ENCODE measurements at places on chromosomes 2 and 18.

- no peak for DNase-seq
Measured at GRCh38 chr2:128692895-128693742, 374.5 kb upstream of the HS6ST1 start.

DNA sequence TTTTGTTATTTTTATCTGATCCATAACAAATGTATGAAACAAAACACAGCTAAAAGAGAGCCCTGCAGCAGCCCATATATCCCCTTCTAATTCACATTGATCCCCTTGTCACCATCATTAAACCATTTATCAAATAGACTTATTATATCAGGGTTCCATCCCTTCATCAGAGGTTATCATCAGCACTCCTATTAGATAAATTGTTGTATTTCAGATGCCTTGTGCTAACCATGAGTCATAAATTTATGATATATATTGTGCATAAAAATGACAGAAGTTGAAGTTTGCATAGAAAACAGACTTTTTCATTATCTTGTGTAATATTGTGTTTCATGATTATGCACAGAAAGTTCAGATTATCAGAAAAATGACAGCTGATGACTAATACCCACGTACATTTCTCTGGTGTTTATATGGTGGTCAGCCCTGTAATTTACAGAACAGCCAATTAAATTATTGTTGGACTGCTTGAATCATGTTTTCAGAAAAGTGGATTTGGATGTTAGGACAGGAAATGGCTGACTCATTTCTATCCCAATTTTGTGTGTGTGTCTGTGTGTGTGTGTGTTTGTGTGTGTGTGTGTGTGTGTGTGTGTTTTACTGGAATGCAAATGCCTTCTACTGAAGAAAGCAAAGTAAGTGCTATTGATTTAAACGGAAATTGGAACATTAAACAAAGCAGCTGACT, 80.9 kb downstream of the PPP1R1C start:
- no peak for DNase-seq

GRCh38 chr2:169663247-169663646, 31.0 kb downstream of the CFAP210 start:
- no peak for DNase-seq

- no peak for DNase-seq
Measured at GRCh38 chr2:105783151-105783738, 38.5 kb downstream of the NCK2 start.

DNA sequence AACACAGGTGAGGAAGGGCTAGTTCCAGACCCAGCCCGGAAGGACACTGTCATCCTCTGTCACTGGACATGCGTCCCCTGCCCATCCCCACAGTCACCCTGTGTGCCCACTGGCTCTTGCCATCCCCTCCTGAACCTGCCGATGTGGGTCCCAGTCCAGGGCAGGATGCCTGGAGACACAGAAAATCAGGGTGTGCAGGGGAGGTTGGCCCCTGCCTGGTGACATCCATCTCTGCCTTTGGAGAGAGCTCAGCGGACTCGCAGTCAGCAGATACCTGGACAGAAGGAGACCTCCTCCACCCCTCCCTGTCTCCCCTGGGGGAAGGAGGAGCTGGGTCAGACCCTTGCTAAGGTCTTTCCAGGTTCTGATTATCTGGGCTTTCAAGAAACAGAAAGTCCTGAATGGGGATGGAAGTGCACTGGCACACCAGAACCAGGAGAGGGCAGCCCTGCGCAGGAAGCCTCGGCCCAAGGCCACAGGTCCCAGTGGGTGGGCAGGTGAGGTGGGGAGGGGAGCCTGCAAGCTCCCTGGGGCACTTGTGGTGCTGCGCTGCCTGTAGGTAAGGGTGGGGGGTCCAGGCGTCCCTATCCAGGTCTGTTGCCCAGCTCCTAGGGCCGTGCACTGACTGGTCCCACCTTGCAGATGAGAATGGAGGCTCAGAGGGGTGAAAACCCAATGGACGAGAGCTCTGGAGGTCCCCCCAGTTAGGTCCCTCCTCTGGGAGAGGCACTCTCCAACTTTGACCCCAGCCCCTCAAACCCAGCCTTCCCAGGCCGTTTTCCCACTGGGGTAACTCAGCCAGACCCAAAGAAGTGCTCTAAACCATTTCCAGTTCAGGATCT, 9.7 kb upstream of the OTOS start:
- peak; percentile 32 for DNase-seq

- no peak for DNase-seq
Measured at GRCh38 chr18:23226391-23226790, 91.1 kb downstream of the CABLES1 start.

DNA sequence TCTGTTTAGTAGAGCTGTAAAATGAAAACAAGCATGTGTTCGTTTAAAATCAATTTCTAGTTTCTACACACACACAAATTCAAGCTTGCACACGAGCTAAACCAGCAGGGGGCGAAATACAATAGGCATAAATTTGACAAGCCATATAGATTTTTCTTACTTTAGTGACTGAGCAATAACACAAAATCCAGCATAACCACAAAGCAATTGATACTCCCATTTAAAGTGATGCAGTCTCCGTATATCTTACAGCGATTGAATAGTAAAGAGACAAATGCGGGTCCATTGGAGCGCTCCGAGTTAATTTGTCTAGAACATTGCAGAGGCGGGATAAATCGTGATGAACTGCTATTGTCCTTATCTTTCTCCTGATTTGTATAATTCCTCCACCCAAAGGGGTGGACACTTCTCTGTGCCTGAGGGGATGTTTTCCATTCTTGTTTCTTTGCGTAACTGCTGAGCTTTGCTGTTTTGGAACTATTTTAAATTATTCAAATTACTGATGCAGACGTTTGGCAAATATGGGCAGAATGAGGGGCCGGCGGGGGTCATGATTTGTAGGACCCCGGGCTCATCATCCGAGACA, 1.2 kb upstream of the AFTPH start:
- peak; percentile 66 for DNase-seq

GRCh38 chr18:75220551-75221355, 10.2 kb downstream of the TSHZ1 start:
- no peak for DNase-seq

DNA sequence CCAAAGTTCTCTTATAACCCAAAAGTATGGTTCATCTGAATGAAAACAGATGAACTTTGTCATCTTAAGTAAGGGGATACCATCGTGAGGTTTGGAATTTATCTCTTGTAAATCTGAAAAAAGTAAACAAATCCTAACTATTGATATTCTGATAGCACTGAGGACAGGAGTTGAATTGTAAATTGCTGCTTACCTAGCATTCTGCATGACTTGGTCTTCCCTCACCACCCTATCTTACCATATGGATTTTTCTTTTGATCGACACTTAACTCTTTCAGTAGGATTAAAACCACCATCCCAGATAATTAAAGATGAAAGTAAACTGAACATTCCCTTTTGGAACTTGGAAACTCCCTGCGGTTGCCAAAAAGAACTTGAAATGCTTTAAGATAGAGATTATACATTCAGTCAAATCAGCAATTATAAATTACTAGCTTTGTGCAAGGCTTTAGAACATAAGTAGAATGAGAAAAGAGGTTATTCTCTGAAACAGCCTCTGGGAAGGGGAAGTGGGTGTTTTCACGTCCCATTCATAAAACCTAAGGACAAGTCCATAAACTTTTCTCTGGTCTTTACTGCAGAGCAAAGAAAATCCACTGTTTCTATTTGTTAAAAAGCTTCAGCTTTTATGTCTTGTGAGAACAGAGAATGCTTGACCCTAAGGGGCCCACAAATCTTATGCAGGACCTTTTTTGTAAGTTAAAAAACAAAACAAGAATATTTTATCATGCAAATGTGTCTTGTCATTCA, 49.7 kb upstream of the ZNF397 start:
- DNase-seq = no peak

- no peak for DNase-seq
Measured at GRCh38 chr2:120528051-120528692, 182.2 kb downstream of the INHBB start.

DNA sequence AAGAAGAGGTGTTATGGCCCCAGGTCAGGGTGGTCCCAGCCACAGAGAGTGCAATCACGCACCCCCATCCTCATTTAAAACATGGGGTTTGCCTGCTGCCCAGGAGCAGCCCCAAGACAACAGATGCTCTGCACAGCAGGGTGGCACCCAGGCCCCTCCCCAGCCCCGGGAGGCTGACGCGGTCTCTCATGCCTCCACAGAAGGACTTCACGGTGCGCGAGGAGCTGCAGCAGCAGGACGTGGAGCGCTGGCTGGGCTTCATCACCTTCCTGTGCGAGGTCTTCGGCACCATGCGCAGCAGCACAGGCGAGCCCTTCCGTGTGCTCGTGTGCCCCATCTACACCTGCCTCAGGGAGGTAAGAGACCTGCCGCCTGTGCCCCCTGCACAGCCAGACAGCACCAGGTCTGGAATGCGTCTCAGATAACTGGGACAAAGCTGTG, 133.7 kb downstream of the SMAD7 start:
- DNase-seq = no peak

DNA sequence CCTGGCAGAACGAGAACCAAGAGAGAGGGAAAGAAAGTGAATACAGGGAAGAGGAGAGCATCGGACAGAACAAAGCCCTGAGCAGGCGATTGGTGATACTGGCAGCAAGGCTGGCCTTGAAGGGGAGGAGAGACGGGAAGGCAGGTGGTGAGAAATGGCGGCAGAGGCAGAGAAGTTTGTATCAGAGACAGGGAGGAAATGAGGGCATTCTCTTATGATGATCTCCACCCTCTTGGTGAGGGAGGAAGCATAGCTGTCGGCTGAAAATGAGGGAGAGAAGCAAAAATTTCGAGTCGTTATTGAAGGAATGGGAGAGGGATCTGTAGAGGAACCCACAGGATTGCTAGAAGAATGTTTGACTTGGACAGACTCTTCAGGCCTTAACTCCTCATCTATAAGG, 80.6 kb downstream of the CLIP4 start:
- no peak for DNase-seq

GRCh38 chr2:234488913-234489451, 7.9 kb downstream of the ARL4C start:
- peak; percentile 70 for DNase-seq

GRCh38 chr2:223027442-223027841, 24.5 kb upstream of the KCNE4 start:
- DNase-seq = no peak

DNA sequence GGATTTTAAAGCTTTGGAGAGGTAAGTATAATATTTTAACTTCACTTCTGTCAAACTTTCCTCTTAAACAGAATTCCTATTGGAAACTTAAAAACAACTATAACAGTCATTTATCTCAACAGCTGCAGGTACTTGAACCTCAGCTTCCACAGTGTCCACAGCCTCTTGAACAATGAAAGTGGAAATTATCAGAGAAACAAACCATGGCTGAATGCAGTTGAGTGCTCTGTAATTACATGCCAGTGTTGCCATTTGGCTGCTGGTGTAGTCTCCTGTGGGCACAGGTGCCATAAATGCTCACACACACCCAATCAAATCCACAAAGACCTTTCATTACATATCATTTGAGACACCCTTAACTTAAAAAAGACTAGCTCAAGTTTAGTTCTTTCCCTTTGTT, 125.1 kb downstream of the CPS1 start:
- DNase-seq = no peak

DNA sequence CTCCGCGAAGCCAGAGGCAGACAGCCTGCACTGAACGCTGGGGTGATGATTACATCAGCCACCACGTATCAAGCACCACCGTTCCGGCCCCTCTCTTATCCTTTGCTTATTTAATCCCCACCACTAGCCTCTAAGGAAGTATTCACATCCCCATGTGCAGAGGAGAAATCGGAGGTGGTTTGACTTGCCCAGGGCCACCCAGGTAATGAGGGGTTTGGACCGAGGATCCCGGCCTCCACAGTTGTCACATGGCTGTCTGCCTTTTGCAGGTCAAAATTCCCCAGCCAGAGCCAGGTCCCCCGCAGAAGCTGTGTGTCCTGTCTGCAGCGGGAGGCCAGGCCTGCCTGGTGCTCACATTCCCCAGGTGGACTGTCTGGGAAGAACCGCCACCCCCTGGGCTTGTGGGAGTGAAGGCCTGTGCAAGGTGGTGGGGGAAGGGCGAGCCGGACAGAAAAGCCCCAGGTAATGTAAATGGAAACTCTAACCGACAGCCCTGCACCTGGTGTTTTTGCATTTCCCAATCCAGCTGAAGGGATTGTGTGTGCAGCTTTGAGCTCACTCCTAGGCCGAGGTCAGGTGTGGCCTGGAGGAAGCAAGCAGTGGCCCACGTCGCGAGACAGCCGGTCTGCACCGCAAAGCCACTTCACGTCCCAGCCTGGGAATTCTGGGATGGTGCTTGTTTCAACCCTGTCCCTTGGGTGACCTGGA, 108.5 kb upstream of the ID2 start:
- DNase-seq = no peak

- no peak for DNase-seq
Measured at GRCh38 chr2:170598067-170598395, 117.1 kb upstream of the SP5 start.

GRCh38 chr2:55088400-55088799, 38.1 kb upstream of the RTN4 start:
- no peak for DNase-seq

- no peak for DNase-seq
Measured at GRCh38 chr2:10007921-10008808, 35.2 kb upstream of the KLF11 start.

GRCh38 chr2:23419171-23420090, 34.5 kb downstream of the KLHL29 start:
- no peak for DNase-seq

DNA sequence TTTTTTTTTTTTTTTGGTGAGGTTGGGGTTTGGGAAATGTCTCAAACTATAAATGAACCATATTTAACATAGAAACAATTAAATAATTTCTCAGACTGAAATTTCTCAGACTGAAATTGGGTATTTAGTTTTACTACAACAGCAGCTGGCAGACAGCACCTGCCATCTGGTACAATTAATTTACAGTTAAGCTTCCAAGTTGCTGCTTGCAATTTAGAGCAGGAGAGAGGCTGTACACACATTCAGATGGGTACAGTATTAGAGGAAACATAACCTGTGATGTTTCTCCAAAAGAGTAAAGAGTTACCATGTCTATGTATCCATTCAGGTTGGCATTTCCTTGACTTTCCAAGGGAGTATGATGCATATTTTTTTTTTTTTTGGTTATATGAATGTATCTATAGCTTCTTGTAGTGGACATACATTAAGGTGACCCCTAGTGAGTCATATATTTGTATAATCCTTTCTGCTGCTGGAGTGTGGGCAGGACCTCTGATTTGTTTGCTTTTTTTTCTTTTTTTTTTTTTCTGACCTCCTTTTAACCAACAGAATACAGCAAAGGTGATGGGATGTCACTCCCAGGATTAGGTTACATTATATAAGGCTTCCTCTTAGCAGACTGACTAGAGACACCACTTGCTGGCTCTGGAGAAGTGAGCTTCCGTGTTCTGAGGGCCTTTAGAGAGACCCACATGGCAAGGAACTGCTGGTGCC, 201.7 kb downstream of the PTH2R start:
- no peak for DNase-seq

GRCh38 chr2:67451086-67451832, 54.1 kb downstream of the ETAA1 start:
- DNase-seq = no peak

- no peak for DNase-seq
Measured at GRCh38 chr2:199744724-199745123, 106.3 kb downstream of the FTCDNL1 start.

All from activated CD4-positive, alpha-beta T cell treated with anti-CD3 and anti-CD28 coated beads, Interleukin-2, amount 50 U/mL, for 1 hour (primary cell).